ENCODE measurements at places on chromosomes 2 and 18.

DNA sequence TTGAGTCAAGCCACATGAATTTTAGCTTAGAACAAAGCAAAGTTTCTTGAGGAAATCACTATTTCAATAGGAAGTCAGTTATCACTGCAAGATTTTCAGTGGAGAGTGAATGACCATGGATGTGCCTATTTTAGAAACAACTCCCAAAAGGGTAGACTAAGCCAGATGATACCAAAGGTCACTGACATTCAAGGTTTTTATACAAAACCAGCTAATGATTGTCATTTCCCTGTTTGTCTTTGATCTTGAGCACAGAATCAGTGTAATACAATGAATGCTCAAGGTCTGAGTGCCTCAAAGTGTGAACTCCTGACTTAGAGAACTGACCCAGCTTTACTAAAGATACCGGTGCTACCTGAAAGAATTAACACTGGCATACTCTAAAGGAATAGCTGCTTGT is 60.5 kb downstream of the CDH2 start:
- DNase-seq: no peak

GRCh38 chr2:145245268-145245870 is 725.5 kb upstream of the ZEB2 start:
- DNase-seq: no peak

DNA sequence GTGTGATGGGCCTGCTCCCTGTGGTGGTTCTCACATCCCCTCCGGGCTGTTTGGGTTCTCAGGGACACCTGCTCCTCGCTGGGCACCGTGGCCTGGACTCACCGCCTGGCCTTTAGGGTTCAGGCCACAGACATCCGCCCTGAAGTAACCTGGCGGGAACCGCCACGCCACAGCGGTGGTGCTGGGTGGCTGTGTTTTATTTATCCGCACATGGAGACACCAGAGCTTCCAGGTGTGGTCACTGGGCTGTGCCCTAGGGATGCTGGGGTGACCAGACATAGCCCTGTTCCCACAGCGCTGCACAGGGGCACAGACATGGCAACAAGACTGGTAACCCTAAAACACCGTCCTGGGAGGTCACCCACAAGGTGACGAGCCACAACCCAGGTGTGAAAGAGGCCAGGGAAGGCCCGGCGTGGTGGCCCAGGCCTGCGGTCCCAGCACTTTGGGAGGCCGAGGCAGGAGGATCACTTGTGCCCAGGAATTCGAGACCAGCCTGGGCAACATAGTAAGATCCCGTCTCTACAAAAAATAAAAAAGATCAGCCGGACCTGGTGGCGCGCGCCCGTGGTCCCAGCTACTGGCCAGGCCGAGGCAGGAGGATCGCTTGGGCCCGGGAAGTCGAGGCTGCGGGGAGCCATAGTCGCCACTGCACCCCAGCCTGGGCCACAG is 649 bp upstream of the HSBP1L1 start:
- DNase-seq: no peak

DNA sequence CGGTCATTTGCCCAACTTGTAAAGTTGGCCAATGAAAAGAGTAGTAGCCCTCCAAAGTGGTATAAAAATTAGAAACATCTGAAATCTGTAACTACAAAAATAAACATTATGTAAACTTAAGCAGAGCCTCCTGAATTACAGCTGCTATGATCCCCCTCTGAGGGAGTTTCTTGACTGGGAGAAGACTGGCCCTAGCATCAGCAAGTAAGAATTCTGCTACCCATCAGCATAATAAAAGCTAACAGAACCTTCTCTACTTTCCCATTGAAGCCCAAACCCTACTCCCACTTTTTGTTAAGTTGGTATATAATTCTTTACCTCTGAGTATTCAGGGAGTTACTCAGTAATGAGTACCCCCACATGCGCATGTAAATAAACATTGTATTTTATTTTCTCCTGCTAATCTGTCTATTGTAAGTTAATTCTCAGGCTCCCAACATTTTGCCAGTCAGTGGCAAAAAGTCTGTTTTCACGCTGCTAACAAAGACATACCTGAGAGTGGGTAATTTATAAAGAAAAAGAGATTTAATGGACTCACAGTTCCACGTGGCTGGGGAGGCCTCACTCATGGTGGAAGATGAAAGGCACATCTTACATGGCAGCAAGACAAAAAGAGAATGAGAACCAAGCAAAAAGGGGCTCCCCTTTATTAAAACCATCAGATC is 71.3 kb downstream of the MYL12B start:
- no peak for DNase-seq

DNA sequence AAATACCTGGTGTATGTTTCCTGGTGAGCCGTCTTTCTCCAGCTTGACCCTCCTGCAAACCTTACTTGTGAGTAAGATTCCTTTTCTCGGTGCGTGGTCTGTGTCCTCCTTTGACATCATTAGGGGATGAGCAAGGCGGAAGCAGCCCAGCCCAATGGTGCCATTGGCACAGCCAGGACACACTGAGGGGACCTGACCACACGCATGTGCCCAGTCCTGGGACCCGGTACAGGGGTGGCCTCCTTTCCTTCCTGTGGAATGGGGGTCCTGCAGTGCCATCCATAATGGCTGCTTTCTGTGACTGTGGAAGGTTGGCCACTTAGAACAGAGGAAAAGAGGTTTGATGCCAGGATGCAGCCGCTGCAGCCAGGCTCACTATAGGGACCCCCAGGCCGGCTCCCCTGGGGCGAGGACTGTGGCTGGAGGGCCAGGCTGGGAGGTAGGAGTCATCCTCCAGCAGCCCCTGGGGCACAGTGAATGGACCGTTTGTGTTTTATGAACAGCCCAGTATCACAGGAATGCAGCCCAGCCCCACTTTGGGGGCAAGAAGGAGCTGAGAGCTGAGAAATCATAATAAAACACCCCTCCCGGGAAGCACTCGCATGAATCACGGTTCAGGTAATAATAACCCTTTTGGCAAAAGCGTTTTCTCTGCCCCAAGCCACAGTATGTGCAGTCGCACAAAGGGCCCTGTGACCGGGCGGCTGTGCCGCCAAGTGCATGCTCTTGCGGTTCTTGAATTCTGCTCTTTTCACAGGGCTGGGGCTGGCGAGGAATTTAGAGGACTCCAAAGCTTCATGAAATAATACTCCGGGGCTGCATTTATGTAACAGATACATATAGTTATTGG is 73.2 kb downstream of the ASB1 start:
- DNase-seq: no peak

DNA sequence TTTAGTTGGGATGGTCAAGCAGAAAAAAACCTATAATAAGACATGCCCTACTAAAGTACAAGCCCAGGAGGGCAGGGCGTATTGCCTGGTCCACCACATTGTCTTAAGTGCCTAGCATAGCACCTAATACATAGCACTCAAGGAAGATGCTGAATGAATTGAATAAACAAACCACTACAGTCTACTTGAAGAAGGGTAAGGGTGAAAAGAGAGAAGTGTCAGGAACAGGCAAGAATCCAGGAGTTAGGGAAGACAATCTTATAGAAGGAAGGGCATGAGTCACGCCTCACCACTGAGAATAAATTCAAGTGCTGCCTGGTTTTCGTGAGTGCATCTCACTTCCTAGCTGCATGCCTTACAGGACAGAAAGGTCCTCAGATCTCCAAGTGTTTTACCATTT is 13.9 kb downstream of the SLC19A3 start:
- DNase-seq: no peak

GRCh38 chr2:195055996-195056395 is 601.0 kb upstream of the SLC39A10 start:
- DNase-seq: peak; percentile 9

GRCh38 chr2:71824436-71824835 is 323.2 kb downstream of the CYP26B1 start:
- no peak for DNase-seq

- no peak for DNase-seq
These were observed 161.4 kb downstream of the PXDN start for GRCh38 chr2:1582891-1583341.

DNA sequence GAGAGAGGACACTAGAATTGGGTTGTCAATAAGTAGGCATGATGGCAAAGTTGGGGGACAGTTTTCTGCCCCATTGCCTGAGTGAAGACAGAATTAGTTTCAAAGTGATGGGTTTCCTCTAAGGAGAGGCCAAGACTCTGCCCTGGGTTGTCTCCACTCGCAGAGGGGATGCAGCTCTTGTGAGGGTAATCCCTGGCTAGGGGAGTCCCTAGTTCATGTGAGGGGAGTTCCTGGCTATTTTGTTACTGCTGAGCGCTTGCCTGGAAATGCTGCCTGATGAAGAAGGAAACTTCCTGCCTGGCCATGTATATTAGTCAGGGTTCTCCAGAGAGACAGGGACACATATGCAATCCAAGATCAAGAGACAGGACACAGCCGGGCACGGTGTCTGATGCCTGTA is 501.5 kb downstream of the BCL11A start:
- no peak for DNase-seq

DNA sequence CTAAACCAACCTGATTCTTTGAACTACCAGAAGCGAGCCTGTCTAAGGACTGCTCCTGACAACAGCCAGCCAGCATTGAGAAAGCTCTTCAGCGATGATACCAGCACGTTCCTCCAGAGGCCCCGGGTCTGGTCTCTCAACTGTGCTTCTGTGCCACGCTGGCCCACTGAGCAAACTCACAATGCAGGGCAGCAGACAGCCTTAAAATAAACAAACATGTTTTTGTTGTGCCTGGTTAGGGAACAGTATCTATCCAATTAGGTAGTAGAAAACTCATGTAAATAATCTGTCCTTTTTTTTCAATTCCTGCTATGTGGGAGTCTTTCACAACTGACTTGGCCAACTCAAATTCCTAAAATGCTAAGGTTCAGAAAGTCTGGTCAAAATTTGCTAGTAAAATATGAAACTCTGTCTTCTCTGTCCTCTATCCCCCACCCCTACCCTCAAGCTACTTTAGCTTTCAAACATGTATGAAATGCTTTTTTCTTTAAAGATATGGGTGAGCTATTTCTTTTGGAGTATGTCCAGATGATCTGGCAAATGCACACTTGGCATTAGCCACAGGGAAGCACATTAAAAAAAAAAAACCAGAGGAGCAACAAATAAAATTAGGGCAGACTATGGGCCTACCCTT is 21.4 kb upstream of the EML4 start:
- no peak for DNase-seq

DNA sequence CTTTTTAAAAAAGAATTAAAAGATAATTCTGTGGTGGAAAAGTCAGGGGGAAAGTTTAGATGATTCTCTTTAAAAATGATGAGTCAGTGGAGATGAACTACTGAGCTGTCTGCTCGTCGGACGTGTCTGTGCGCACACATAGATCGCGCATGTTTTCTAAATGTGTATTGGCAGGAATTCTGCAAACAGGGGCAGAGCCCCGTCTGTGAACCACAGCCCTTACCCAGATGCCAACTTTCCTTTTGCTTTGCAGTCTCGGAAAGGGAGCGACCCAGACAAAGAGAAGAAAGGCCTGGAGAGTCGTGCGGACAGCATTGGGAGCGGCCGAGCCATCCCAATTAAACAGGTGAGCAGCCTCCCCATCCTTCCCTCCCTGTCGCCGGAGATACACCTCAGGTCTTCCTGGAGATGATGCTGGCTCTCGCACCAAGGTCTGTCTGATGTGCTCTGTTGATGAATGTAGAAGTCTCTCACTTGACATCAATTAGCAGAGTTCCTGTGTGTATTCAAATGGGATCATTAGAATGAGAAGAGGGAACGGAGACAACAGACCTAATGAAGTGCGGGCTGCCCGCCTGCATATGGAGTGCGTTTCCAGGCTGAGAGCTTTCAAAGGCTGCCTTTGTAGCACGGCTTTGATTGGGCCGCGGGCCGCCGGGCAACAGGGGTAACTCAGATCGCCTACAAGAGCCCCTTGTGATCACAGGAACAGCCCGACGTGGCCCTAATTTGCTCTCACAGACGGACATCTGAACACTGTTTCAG is 313.3 kb downstream of the AGAP1 start:
- DNase-seq: no peak

- no peak for DNase-seq
These were observed 2.1 kb downstream of the COL4A4 start for GRCh38 chr2:227161947-227162346.

- DNase-seq: no peak
These were observed 190.6 kb downstream of the RAD51AP2 start for GRCh38 chr2:17327649-17328048.

DNA sequence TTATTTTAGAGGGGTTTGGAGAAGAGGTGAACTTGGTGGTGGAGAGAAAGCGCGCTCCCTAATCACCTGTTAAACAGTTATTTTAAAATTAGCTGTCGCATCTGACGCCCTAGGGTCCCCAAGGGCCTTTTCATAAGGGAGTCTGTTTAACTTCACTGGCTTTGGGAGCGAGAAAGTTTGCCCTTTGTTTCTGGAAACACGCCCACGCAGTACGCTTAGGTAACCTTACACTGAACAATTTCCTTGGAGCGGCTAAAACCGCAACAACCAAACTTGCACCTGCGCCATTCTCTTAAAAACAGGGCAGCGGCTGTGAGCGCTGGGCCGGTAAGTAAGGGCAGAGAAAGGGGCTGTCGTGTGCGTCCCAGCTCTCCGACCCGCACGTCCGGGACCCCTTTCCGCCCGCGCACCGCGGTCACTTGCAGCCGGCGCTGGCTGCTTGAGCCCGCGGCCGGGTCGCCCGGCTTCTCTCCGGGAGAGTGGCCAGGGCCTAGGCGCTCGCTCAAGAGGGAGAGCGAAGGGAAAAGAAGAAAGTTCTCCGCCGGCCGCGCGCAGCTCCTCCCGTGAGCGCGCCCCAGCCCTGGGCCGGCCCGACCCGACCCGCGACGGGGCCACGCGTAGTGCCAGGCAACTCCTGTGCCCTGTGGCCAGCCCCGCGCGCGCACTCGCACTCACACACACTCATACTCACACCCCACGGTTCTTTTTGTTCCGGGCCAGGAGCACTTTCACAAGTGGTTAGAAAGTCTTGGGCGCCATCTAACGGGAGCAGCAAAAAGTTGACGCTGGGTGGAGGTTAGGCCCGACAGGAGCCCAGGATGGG is 19.2 kb downstream of the POU3F3 start:
- peak; percentile 38 for DNase-seq

DNA sequence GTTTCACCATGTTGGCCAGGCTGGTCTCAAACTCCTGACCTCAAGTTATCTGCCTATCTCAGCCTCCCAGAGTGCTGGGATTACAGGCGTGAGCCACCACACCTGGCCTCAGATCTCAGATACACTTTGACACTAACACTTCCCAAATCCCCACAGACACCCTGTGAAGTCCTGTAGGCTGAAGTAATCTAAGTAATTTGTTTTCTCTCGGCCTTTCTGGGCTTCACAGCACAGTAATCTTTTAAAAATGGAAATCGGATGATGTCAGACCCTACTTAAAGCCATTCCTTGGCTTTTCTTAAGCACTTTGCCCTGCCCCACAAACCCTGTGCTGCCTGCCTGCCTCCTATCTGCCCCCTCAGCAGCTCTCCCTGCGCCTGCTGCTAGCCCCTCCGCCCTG is 16.2 kb downstream of the ATIC start:
- DNase-seq: no peak

DNA sequence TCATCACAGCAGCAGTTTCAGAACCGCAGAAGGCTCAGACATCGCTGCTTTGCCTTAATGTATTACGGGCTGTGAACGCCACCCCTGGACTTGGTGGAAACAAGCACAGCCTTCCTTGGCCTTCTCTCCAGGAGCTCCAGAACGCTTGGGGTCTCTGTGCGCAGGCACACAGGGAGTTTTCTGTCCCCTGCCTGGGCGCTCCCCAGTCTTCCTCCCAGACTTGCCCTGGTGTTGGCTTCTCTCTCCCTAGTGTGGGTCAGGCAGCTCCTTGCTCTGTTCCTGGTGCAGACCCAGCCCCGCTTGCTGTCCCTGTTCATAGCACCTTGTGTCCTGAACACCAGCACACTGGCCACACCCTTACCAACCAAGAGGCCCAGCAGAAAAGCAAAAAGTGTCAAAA is 103.6 kb downstream of the FAM210A start:
- DNase-seq: no peak
